ENCODE measurements at places on chromosomes 7 and 10.

- no peak for DNase-seq
These were observed 759 bp downstream of the NUDT1 start for GRCh38 chr7:2242541-2243429.

GRCh38 chr7:3588341-3588740 is 287.3 kb downstream of the SDK1 start:
- no peak for DNase-seq

- DNase-seq, result no peak
These were observed 8.6 kb upstream of the TAS2R60 start for GRCh38 chr7:143434660-143435059.

- no peak for DNase-seq
These were observed 733.1 kb downstream of the TYW1 start for GRCh38 chr7:67729771-67730170.

GRCh38 chr10:30433306-30433729 is 666 bp upstream of the MAP3K8 start:
- DNase-seq, result no peak
